HuH-7.5 (cell line): ENCODE measurements at places on chromosomes 16 and 17.

DNA sequence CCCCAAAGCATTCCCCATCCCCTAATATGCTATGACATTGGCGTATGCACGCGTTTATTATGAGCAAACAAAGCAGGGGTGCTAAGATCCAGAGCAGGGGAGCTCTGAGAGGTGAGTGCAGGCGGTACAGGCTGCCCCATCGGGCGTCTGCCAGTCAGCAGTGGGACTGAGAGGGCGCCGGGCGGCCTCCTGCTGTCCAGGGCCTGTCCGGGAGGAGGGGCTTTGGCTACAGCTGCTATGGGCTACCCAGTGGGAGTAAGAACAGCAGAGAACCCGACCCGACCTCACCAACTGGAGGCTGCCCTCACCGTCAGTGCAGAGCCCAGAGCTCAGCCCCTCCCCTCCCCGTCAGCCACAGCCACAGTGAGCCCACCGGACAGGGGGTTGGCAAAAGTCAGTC lies 18.5 kb upstream of the AATK start:
- DNase-seq, result no peak

GRCh38 chr17:13182854-13183253 lies 165.0 kb upstream of the ELAC2 start:
- DNase-seq, result peak; percentile 16

- DNase-seq, result no peak
Measured at GRCh38 chr16:19105891-19106624, 7.7 kb upstream of the ITPRIPL2 start.

DNA sequence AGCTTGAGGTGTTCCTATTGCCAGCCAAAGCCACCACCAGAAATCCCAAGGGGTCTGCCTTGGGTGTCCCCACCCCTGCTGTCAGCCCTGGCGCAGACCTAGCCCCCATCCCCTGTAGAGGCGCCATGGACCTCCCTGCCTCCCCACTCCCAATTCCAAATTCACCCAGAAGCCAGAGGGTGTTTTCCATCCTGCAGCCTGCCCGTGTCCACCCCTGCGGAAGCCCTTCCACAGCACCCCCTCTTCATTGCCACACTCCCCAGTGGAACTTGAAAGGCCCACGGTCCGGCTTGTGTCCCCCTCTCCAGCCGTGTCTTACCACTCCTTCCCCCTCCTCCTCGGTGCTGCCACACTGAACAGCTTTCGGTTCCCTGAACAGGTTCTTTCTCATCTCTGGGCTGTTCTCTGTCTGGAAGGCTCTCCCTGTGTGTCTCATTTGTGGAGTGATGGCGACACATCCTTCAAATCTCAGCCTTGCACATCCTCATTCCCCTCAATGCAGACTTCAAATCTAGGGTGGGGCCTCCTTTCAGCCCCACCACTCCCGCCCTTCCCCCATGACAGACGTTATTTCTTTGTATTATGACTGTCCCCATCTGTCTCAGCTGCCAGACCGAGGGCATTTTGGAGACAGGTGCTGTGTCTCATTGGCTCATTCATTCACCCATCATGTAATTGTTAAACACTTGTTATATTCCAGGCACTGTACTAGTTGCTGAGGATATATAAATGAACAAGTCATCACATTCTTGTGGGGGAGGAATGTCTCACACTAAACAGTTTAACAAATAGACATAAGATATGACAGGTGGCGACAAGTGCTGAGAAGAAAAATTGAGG lies 36.3 kb downstream of the ADGRG5 start:
- no peak for DNase-seq

- DNase-seq, result no peak
Measured at GRCh38 chr17:18027280-18027679, 11.7 kb downstream of the ATPAF2 start.

- no peak for DNase-seq
Measured at GRCh38 chr17:41692722-41693521, 4.2 kb downstream of the EIF1 start.

DNA sequence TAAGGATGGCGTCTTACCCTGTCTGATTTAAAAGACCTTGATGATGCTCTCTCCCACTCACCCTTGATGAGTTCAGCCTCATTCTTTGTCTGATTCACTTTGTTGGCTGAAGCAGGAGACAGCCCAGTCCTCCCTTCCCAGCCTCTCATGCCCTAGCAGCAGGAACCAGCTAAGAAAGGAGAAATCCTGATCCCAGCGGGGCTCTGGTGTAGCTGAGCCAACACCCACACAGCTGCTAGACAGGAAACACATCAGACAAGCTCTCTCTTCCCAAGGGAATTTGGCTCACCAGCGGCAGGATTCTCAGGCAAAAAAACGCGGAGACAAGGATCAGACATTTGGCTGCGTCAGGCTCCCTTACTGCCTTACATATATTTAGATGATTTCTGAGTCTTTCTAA lies 211.5 kb downstream of the CDH11 start:
- no peak for DNase-seq
